ENCODE measurements at places on chromosomes 12 and 14. TPM values are rescaled to one million over a fixed set of nuclear protein-coding genes. Genes with fewer than 3 reads are reported as not detected.

GRCh38 chr14:92724516-92725340 is 23.7 kb downstream of the LGMN start:
- DNase-seq: no peak

DNA sequence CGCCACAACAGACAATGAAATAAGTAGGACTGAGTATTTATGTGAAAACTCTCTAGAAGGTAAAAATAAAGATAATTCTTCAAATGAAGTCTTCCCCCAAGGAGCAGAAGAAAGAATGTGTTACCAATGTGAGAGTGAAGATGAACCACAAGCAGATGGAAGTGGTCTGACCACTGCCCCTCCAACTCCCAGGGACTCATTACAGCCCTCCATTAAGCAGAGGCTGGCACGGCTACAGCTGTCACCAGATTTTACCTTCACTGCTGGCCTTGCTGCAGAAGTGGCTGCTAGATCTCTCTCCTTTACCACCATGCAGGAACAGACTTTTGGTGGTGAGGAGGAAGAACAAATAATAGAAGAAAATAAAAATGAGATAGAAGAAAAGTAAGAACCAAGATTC is 82.7 kb downstream of the VEZT start:
- DNase-seq: no peak

GRCh38 chr14:34711169-34711568 is 3.2 kb downstream of the CFL2 start:
- DNase-seq: no peak

GRCh38 chr12:108642269-108642870 is 8.7 kb upstream of the SELPLG start:
- DNase-seq: no peak

DNA sequence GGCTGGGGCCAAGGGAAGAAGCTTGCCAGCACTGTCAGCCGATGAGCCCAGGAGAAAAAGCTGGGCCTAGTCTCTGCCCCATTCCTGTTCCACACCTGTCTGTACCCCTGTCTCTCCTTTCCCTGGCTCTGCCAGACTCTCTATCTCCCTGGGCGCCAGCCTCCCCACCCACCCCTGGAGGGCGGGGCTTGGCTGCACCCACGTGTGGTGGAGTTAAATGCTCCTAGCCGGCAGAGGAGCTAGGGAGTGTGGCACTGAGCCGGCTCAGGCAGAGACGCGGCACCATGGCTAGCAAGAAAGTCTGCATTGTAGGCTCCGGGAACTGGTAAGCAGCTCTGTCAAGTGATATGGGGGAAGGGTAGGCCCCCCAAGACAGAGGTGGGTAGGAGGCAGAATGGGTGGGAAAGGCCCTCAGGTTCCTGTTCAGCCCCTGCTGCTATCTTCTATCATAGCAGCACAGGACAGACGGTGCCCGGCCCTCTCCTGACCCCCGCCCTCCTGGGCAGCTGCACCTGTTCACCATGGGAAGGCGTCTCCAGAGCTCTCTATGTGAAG is at the start of gene GPD1:
Gene GPD1, plus strand, starts transcription at position 242 of the 555 bp plus-strand sequence. Its CDS starts 43 bp downstream, at position 285.
- DNase-seq: peak; percentile 73

DNA sequence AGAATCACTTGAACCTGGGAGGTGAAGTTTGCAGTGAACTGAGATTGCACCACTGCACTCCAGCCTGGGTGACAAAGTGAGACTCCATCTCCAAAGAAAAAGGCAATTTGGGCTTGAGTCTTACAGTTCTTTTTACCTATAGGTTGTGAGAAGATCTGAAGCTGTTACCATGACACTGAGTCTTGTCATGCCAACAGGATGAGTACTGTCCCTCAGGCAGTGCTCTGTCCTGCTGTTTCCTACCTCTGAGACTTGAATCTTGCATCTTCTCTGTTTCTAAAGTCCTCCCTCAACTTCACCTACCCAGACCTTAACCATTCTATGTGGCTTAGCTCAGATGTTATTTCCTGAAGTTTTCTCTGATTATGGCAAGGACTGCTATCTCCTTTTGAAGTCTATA is 400.8 kb upstream of the PRICKLE1 start:
- no peak for DNase-seq

DNA sequence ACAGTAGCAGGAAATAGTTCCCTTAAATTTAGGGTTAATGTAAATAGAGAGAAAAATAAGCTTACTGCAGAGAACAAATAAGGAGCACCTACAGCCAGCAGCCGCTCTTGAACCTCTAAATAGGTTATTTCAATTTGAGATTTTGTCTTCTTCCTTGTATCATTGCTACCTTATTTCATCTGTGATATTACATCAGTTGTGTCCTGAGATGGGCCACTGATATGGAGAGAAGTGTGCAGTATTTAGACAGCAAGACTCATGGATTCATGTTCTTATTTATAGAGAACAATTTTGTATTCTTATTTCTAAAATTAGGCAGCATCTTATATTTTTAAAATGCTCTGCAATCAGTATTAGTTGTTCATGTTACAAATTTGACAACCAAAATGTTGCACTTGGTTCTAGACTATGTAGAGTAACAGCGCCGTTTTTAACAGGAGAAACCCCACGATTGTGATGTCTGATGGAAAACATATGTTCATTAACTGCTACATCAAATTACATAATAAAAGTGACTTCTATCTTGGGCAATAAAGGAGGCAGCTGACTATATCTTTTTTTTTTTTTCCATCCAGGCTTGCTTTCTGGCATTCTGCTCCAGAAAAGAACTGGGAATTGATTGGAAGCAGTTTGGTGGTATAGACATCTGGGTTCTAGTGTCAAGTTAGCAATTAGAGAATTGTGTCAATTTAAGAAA is 117.9 kb downstream of the CAND1 start:
- no peak for DNase-seq

GRCh38 chr14:74983343-74983742 is 19.4 kb upstream of the EIF2B2 start:
- DNase-seq: no peak

DNA sequence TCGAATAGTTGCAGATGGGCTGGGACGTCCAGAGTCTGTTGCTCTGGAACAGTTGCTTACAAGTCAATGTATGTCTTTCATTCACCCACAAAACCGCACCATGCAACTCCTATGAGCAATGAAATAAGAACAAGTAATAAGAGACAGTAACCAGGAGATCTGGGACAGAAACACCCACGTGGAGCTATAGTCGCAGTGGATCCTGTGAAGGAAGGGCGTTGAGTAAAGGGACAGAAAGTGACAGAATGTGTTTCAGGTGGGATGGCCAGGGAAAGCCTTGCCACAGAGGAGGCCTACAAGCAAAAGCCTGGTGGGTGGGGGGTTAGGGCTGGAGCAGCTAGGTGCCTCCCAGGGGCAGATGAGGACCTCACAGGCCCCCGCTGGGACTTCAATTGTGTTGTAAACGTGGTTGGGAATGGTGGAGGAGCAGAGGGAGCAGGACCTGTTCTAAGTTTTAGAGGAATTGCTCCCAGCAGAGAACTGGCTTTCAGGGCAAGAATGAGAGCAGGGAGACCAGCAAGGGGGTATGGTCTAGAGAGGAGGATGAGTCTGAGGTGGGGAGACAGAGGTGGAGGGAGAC is 86.7 kb upstream of the FZD10 start:
- no peak for DNase-seq

- no peak for DNase-seq
These were observed 104.2 kb downstream of the ADGRD1 start for GRCh38 chr12:131057722-131058515.

GRCh38 chr12:77830583-77831351 is at the start of gene NAV3:
TSS of gene NAV3 (plus strand) at chr12:77830894. CDS start at chr12:77831462, 568 bp downstream.
- DNase-seq: no peak

DNA sequence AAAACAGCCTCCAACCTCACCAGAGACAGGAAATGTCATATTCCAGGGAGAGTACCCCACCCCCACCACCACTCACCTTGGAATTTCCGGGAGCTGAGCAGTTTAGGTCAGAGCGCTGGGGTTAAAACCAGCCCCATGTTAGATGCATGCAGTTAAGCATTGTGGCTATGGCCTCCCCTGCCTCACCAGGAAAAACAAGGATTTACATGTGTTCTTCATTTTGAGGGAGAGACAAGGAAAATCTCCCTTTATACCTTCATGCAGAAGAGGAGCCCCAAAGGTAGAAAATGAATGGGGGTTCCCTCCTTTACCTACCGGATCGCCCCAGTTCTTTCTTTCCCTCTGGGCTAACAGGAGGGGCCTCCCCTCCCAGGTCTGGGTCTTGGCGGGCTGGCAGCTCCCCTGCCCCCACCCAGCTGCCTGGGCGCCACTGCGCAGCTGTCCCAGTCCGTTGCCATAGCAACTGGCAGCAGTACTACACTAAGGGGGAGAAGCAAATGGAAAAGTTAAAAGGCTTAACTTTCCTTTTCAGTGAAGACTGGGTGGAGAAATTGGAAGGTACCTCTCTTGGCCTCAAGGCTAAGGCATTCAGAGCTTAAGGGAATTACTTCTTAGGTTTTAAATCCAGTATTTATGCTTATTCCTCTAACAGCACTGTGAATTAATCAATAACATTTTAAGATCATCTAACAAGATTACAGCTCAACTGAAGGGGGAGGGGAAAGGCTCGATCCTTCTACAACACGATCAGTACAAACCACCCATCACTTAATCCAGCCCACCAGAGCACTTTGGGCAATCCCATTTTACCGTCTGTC is 20.5 kb downstream of the CBX5 start:
- DNase-seq: peak; percentile 98

- no peak for DNase-seq
These were observed 75.9 kb upstream of the RGS6 start for GRCh38 chr14:71856199-71856919.

DNA sequence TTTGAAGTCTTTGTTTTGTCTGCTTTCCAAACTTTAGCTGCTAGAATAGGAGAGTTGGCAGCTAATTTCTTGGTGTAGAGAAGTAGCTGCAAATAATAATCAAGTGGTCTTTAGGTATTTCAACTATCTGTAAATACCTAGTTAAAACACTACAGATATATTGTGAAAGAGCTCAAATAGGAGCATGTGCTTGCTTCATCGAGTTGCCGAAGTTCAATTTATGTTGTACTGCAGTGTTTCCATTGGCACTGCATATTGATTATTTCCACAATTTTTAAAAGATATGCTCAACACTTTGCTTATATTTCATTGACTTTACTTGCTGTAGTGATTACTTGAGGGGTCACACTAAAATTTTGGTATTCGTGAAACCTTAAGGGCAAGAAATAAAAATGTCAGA is 131.6 kb upstream of the BMP4 start:
- no peak for DNase-seq

- DNase-seq: no peak
These were observed 663 bp downstream of the WASHC3 start for GRCh38 chr12:102061096-102061559.

- DNase-seq: no peak
These were observed 3.6 kb upstream of the RCOR1 start for GRCh38 chr14:102588821-102589220.

DNA sequence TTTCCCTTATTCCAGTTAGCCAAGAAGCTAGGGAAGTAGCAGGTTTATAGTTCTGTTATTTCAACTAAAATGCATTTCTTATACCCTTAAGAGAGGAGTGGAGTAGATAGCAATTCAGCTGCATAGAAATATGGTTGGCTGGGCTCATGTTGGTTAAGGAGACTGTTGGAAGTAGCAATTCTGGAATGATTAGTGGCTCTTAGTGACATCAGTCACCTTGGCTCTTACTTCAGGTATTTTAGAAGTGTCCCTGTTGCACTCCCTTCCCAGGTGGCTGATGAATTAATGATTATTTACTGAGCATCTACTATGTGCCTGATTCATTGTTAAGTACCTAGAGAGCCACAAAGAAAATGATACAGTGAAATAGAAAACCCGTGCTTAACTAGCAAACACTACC is 128.1 kb downstream of the MGST1 start:
- DNase-seq: no peak

DNA sequence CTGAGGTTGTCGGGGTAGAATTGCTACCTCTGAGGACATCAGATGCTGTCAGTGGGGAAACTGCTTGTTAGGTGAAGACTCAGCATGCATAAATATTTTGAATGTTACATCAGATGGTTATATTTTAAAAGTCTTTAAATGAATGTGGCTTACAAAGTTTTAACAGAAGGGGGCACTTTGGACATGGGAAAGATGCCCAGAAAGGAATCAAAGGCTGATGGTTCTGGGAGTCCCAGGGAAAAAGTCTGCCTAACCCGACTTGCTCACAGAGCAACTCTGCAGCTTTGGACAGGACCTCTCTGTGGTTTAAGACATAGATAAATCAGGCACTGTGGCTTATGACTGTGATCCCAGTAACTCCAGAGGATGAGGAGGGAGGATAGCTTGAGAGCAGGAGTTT is 474.9 kb downstream of the ATP23 start:
- DNase-seq: no peak

DNA sequence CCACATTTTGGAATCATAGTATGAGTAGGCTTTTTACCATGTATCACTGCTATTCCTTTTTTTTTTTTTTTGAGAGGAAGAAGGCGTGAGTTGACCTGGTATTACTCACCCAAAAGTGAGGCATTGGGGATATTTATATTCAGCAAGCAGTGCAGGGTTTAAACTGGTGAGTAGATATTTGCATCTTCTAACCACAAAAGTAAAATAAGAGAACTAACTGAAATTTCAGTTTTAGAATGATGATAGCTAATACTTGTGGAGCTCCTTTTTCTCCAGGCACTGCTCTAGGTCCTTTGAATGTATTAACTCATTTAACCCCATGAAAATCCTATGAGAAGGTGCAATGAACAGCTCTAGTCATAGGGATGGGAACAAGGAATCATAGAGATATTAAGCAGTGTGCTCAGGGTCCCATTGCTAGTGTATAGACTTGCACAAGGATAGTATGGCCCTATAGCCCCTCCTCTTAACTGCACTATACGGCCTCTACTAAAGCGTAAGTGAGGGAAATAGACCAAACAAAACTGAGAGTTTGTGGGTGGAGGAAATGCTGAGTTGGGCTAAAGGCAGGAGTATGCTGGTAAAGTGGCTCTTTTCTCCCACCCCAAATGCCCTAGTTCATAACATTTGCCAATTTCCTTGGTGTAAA is 104.3 kb upstream of the MAX start:
- DNase-seq: no peak

The TSPAN31 gene
- total RNA-seq: 32.9 TPM

The RNU4-1 gene
- not detected for total RNA-seq

The COL2A1 gene
- total RNA-seq: 24.6 TPM

The CCDC197 gene
- not detected for total RNA-seq

The MMP19 gene
- total RNA-seq: 0.08 TPM

The HEBP1 gene
- 25.2 TPM for total RNA-seq
